Peyer's patch (tissue), 4 donors: ENCODE measurements at places on chromosomes 13 and 19. TPM values are rescaled to one million over a fixed set of nuclear protein-coding genes. Genes with fewer than 3 reads are reported as not detected.

DNA sequence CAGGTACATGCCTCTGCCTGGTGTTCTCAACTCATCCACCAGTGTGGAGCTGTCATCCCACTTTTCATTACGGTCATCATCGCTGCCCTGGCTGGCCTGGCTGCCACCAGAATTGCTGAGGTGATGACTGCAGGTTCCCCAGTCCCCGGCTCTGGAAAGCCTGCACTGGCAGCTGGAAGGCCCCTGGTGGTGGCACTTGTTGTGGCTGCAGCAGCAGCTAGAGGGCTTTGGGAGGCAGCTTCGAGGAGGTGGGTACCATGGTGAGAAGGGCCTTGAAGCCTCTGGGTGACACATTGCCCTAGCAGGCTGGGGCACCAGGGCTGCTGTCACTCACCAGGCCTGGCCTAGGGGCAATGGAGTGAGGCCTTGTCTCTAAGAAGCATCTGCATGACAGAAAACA lies 25.3 kb upstream of the ZNF14 start:
- DNase-seq = no peak

GRCh38 chr19:31959527-31960018 lies 385.8 kb upstream of the ZNF507 start:
- no peak for DNase-seq

DNA sequence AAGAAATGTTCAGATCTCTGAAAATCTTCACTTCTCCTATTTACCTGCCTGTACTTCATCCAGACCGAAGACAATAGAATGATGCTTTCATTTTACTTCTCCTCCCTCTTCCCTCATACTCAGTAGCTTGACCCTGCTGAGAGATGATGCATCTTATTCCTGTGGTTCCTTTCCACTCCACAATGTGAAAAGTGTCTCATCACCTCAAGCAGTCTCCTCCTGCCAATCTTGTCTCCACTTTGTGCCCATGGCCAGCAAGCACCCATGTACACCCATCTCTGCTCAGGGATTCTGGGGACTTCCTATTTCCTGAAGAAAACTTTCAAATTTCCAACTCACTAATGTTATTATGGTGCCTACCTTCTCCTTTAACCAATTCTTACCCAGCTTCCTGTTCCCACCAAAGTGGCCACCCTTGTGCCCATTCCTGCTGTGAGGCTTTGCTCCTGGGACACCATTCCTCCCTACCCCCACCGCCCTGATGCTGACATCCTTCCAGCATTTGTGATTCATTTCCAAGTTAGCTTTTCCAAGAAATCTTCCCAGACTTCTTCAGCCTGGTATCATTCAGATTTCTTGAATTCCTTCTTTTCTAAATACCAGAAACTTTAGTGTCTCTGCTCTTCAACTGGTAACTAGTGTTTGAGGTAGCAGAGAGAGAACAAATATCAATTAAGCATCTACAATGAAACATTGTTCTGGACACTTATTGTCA lies 212.5 kb downstream of the POSTN start:
- no peak for DNase-seq

DNA sequence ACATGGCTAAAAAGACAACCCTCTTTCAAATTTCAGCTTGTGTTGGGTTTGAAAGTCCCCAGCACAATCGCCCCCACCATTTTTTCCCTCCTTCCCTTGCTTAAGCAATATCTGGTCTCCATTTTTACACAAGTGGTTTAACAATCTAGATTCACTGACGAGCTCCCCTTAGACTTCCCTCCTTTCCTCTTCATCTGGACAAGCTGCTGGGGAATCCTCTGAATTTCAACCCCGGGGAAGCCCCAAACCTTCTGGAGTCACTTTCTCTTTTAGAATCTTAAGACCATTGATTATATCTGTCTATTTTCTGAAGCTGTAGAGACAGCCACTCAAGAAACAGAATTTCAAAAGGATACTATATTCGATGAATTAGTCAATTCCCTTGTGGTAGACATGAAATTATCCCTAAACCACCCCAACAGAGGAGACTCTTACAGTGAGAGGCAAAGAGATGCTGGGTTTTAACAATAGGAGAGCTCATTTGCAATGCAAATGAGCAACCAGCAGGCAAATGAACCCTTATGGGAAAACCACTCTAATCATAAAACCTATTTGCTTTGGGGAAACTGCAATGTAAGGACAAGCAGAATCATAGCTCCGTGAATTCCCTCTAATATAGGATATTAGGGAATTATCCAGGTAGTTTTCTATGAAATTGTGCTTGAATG lies 78.9 kb downstream of the TEX26 start:
- DNase-seq = no peak

The ZSCAN18 gene
- 36.6 TPM for total RNA-seq

GRCh38 chr13:27432611-27433210 lies 8.3 kb downstream of the GTF3A start:
- no peak for DNase-seq

- no peak for DNase-seq
Observed at GRCh38 chr13:82330499-82330898, 1551.8 kb downstream of the SLITRK1 start.

DNA sequence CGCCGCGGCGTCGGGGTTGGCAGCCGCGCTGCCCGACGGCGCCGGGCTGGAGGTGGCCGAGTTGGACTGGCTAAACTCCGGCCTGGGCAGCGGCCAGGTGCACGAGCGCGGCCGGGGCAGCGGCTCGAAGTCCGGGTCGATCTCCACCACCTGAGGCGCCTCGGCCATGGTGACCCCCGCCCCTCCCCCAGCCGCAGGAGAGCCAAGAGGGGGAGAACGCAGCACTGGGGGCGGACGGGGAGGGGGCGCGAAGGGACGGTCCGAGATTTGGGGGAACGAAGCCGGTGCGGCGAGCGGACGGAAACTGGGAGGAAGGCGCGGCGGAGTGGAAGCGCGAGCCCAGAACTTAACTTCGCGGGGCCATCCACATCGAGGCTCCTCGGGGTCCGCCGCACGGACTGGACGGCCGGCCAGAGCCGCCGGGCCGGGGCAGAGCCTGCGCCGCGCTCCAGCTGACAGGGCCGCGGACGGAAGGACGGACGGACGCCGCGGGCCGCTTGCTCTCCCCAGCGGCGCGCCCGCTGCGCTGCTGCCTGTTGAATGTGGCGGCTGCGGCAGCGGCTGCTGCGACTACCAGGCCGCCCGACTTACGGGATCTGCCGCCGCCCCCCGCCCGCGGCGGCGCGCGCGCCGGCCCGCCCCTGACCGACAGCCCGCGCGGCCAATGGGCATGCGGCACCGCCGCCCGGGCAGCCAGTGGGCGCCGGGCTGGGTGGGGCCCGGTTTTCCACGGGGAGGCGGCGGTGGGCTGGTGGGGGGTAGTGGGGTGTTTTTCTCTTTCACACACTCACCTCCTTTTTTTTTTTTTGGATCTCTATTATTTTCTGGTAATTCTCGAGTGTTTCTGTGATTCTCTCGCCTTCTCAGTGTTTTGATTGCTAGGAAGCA lies at the start of gene FOXO1:
Gene FOXO1, minus strand, starts transcription at position 597 of the 888 bp plus-strand sequence. Its CDS starts 429 bp downstream, at position 168.
- peak; percentile 87 for DNase-seq

DNA sequence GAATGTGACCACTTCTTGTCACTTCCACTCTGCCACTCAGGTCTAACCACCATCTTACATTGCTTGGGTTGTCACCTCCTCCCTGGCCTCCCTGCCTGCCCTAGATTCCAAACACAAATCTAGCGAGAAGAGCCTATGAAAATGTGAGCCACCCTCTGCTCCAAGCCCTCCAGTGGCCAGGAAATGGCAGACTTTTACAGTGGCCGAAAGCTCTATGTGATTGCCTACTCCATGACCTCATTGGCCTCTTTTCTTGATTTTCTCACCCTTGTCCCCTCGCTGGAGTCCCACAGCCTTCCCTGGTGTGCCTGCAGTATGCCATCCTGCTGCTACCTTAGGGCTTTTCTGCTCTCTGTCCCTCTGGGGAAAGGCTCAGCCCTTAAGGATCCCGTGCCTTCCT lies 84.2 kb downstream of the LRCH1 start:
- no peak for DNase-seq

GRCh38 chr19:53977991-53978731 lies 13.3 kb upstream of the CACNG6 start:
- no peak for DNase-seq

DNA sequence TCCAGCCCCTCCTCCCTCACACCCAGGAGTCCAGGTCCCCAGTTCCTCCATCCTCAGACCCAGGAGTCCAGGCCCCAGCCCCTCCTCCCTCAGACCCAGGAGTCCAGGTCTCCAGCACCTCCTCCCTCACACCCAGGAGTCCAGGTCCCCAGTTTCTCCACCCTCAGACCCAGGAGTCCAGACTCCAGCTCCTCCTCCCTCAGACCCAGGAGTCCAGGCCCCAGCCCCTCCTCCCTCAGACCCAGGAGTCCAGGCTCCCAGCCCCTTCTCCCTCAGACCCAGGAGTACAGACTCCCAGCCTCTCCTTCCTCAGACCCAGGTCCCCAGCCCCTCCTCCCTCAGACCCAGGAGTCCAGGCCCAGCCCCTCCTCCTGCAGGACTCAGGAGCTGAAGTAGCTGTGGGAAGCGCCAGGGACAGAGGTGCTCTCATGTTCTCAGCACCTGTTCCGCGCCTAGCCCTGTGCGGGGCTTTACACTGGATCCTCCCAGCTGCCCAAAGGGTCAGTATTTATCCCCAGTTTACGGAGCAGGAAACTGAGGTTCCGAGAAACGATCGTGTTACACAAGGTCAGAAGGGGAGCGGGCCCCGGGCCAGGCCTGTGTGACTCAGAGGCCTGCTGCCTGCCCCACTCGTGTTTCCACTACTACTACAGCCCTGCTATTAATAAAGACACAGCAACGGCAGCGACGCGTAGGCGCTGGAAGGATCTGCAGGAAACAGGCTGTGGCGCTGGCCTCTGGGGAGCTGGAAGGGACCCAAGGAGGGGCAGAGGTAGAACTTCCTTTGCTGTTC lies 1.7 kb upstream of the SBK3 start:
- DNase-seq = peak; percentile 72

DNA sequence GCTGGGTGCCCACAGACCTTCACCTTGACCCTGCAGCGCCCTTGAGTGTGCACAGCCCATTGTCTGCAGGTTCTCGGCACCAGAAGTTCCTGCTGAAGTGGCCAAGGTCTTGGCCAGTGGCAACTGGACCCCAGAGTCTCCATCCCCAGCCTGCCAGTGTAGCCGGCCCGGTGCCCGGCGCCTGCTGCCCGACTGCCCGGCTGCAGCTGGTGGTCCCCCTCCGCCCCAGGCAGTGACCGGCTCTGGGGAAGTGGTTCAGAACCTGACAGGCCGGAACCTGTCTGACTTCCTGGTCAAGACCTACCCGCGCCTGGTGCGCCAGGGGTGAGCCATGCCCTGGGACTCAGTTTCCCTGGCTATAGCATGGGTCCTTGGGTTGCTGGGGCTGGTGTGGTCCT lies 11.9 kb upstream of the ARHGAP45 start:
- no peak for DNase-seq

- DNase-seq = no peak
Observed at GRCh38 chr13:111160648-111161047, 45.5 kb downstream of the ARHGEF7 start.

The TDRD12 gene
- total RNA-seq = 1.7 TPM

- no peak for DNase-seq
Observed at GRCh38 chr13:59261928-59262488, 901.7 kb downstream of the DIAPH3 start.

- DNase-seq = no peak
Observed at GRCh38 chr13:48908381-48909055, 67.2 kb upstream of the FNDC3A start.

The ZNF382 gene
- 2.1 TPM for total RNA-seq

DNA sequence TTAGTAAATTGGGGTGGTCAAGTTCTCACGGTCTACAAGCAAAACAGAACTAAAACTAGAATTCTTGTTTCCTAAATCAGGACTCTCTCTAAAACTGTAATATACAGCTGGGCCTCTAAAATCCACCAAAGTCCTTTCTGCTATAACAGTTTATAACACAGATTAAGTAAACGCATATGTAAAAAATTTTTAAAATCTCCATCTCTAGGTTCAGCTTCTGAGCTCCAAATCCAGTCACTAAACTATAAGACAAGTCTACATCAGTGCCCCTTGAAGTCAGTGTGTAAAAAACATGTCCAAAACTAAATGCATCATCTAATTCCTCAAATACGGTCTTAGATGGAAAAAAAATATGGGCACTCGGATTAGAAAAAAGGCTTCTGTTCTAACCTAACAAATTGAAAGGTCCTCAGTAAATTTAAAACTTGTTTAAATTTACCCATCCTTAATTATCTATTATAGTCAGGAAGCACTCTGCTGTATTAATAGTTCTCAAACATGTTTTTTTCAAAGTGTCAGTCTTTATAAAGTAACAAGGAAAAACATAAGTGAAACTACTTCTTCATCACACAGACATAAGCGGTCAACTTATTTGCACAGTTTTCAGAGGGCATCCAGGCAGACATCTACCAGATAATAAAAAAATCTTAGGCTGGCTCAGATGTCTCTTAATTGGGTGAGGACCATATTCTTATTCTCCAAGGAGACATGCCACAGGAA lies 33.6 kb downstream of the ELF1 start:
- DNase-seq = no peak

The NLRP7 gene
- total RNA-seq = not detected

- no peak for DNase-seq
Observed at GRCh38 chr13:101624210-101624922, 171.9 kb downstream of the ITGBL1 start.

The ZNF132 gene
- 8.7 TPM for total RNA-seq

The ELSPBP1 gene
- not detected for total RNA-seq

The PLIN5 gene
- total RNA-seq = not detected

DNA sequence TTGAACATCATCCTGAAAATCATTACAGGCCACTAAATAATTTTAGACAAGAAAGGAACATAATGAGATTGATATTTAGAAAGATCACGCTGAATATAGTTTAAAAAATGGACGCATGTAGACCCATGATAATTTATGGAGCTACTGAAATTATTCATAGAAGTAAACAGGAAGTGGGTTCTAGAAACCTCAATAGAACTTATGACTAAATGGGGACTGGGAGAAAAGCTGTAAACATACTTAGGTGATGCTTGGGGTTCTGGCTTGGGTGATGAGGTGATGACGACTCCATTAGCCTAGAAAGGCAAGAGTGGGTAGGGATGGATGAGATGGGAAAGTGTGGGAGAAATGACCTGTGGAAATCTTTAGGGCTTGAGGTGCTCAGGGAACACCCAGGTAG lies 484.0 kb downstream of the MYO16 start:
- no peak for DNase-seq

GRCh38 chr13:45601680-45602079 lies 13.9 kb downstream of the ERICH6B start:
- no peak for DNase-seq

The FUZ gene
- total RNA-seq = 4.1 TPM

The FARP1 gene
- total RNA-seq = 19.0 TPM

The ATXN8OS gene
- total RNA-seq = not detected

GRCh38 chr13:21948769-21949474 lies 278.0 kb downstream of the FGF9 start:
- no peak for DNase-seq

DNA sequence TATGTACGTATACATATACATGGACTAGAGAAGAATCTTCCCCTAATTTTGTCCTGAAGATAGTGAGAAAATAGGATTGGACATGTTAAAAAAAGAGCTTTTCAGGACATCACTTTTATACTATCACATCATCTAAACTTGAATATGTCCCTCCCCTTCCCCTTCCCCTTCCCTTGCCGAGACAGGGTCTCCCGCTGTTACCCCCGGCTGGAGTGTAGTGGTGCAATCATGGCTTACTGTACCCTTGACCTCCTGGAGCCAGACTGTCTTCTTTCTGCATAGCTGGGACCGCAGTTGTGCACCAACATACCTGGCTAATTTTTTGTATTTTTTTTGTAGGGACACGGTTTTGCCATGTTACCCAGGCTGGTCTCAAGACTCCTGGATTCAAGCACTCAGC lies 6.6 kb downstream of the HNRNPM start:
- no peak for DNase-seq

GRCh38 chr19:33532859-33533460 lies 11.4 kb upstream of the PEPD start:
- DNase-seq = no peak

The SIGLEC7 gene
- not detected for total RNA-seq

The CCDC194 gene
- total RNA-seq = not detected

The RXFP2 gene
- not detected for total RNA-seq
